Heart right ventricle (tissue), 16 donors: ENCODE measurements at places on chromosomes 13 and 19. TPM values are rescaled to one million over a fixed set of nuclear protein-coding genes. Genes with fewer than 3 reads are reported as not detected.

GRCh38 chr19:45598267-45599001, 3.6 kb downstream of the GPR4 start:
- no peak for DNase-seq

The KLK2 gene
- not detected for total RNA-seq

DNA sequence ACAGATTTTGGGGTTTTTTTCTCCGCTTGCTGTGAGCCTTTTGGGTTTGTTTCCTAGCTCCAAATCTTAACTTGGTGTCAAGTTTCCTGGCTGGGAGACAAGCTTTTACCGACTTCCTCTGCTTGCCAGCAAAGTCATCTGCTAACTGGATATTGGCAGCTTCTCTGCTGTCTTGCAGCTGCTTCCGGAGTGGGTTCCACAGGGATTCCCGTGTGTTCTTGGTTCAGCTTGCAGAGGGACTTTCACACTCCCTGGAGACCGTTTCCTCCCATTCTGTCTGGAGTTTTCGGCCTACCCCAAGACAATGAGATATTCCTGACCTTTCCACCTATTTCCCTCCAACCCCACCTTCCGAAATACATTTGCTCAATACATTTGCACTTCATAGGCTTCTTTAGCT, 2.2 kb upstream of the COLGALT1 start:
- peak; percentile 93 for DNase-seq

DNA sequence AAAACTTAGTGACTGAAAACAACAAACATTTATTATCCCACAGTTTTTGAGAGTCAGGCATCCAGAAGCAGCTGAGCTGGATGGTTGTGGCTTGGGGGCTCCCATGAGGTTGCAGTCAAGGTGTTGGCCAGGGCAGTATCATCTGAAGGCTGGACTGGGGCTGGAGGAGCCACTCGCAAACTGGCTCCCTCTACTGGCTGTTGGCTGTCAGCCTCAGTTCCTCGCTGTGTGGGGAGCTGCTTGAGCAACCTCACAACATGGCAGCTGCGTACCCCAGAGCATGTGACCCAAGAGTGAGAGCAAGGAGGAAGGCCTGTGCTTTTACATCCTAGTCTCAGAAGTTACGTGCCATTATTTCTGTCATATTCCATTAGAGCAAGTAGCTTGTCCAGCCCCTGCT, 9.7 kb downstream of the YJU2 start:
- no peak for DNase-seq

The TPT1 gene
- total RNA-seq, result 3,297 TPM

DNA sequence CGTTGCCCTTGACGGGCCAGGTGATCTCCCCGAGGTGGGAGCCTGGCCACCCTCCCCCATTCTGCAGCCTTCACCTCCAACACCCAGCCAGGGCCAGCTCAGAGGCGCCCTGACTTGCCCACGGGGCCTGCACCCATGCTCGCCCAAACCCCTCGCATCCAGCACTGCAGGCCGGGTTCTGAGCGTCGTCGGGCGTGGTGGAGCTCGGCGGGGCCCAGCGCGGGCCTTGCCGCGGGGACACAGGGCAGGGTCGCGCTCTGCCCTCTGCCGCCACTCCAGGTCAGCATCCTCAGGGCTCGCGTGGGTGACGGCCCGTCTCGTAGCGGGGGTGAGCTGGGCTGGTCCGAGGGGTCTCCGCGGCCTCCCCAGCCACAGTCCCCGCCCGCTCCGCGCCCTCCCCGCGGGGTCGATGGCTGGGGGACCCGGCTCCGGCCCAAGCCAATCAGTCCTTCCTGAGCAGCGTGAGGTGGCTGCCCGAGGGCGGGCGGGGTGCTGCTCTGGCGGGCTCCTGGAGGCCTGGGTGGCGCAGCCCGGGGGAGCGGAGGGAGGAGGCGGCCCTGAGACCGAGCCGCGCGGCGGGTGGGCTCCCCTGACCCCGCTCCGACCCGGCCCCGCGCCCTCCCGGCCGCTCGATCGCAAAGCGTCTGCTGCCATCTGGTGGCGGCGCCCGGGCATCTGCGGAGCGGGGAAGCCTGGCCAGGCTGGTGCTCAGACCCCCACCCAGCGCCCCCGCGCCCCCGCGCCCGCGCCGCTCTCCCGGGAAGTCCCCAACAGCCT, 61.4 kb downstream of the CCNE1 start:
- DNase-seq, result peak; percentile 32

- peak; percentile 67 for DNase-seq
These were observed 33.4 kb downstream of the STARD13 start for GRCh38 chr13:33252135-33252534.

DNA sequence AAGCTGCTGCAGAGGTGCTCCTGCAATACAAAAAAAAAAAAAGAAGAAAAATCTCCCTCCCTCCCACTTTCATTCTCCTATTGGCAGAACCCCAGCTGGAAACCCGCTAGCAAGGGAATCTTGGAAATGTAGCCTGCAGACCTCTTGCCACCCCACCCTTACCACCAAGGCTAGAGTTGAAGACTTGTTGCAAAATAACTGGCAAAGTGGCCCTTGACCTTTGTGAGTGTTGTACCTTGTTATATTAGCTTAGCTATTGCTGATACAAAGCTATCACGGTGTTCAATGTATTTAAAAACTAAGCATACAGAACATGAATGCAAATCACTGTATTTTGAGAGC, 57.5 kb upstream of the KCTD4 start:
- DNase-seq, result no peak

The ERICH4 gene
- total RNA-seq, result not detected

GRCh38 chr19:911197-912033, 1.6 kb downstream of the R3HDM4 start:
- DNase-seq, result no peak

DNA sequence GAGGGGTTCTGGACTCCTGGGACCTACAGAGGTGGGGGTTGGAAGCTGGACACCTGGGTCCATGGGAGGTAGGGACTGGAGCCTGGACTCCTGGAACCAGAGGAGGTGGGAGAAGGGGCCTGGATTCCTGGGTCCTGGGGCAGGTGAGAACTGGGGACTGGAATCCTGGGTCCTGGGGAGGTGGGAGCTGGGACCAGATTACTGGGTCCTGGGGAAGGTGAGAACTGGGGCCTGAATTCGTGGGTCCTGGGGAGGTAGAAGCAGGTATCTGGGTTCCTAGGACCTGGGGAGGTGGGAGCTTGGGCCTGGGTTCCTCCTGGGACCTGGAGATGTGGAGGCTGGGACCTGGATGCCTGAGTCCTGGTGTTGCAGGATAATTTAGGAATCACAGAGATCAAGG, 653 bp downstream of the CLEC4M start:
- no peak for DNase-seq

The RASGRP4 gene
- total RNA-seq, result 0.62 TPM

DNA sequence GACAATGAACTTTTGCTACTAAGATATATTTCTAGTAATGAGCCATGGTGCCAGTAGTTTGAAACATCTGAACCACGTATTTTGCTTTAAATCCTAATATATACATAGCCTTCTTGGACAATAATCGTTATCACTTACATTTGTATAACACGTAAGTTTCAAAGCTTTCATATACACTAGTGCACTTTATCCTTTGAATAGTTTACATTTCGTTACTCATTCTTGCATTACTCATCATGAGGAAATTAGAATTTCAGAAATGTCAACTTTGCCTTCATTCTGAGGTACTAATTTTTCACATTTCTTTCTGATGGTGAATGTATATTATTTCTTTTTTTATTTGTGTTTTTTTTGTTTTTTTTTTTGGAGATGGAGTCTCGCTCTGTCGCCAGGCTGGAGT, 5.8 kb downstream of the KBTBD7 start:
- DNase-seq, result no peak
